ENCODE measurements at places on chromosomes 2 and 18. TPM values are rescaled to one million over a fixed set of nuclear protein-coding genes. Genes with fewer than 3 reads are reported as not detected.

The PCBP1 gene
- 324 TPM for total RNA-seq

The ARHGAP15 gene
- 15.4 TPM for total RNA-seq

The POTEC gene
- not detected for total RNA-seq

The KIAA2012 gene
- total RNA-seq = not detected

The C2orf92 gene
- total RNA-seq = 8.8 TPM

The KDSR gene
- 61.4 TPM for total RNA-seq

The DUSP19 gene
- total RNA-seq = 2.0 TPM

The CD207 gene
- not detected for total RNA-seq

The EN1 gene
- total RNA-seq = 2.4 TPM

The PHOSPHO2 gene
- total RNA-seq = 9.9 TPM

The HAAO gene
- total RNA-seq = 7.7 TPM

The ANKRD30B gene
- 0.49 TPM for total RNA-seq

The ALPP gene
- total RNA-seq = not detected

The CPO gene
- total RNA-seq = 2.4 TPM

The SNTG2 gene
- 17.3 TPM for total RNA-seq

The VRK2 gene
- total RNA-seq = 18.5 TPM

The C2orf42 gene
- total RNA-seq = 17.3 TPM

The NEU2 gene
- not detected for total RNA-seq

The SALL3 gene
- total RNA-seq = not detected

The GCG gene
- total RNA-seq = not detected

The SLC4A5 gene
- total RNA-seq = 8.7 TPM

The CD8B2 gene
- total RNA-seq = not detected

The SIGLEC15 gene
- total RNA-seq = 0.16 TPM

The SKOR2 gene
- total RNA-seq = not detected

The SIX2 gene
- 3.8 TPM for total RNA-seq

The SOWAHC gene
- total RNA-seq = 13.4 TPM

The SRD5A2 gene
- under 0.01 TPM for total RNA-seq

The CDH19 gene
- 3.8 TPM for total RNA-seq

The NT5DC4 gene
- total RNA-seq = not detected

The LYPD6 gene
- total RNA-seq = not detected

The RNU2-63P gene
- total RNA-seq = not detected

The C2orf80 gene
- total RNA-seq = not detected

The ABCG5 gene
- total RNA-seq = not detected

The CRYGD gene
- total RNA-seq = not detected

The C2orf72 gene
- total RNA-seq = 0.49 TPM

The PTCD3 gene
- 62.4 TPM for total RNA-seq

The RGPD3 gene
- 1.3 TPM for total RNA-seq

The RAB6C gene
- total RNA-seq = not detected

The CFC1 gene
- not detected for total RNA-seq

The TGOLN2 gene
- total RNA-seq = 135 TPM

The TEX44 gene
- not detected for total RNA-seq

The KCNS3 gene
- total RNA-seq = 3.6 TPM

The KLHL29 gene
- total RNA-seq = 15.3 TPM

The FTCDNL1 gene
- total RNA-seq = 8.9 TPM
